Suppressor macrophage (primary cell): ENCODE measurements at places on chromosomes 12 and 14.

GRCh38 chr12:122048151-122048550 lies 26.5 kb downstream of the BCL7A start:
- DNase-seq, result no peak

DNA sequence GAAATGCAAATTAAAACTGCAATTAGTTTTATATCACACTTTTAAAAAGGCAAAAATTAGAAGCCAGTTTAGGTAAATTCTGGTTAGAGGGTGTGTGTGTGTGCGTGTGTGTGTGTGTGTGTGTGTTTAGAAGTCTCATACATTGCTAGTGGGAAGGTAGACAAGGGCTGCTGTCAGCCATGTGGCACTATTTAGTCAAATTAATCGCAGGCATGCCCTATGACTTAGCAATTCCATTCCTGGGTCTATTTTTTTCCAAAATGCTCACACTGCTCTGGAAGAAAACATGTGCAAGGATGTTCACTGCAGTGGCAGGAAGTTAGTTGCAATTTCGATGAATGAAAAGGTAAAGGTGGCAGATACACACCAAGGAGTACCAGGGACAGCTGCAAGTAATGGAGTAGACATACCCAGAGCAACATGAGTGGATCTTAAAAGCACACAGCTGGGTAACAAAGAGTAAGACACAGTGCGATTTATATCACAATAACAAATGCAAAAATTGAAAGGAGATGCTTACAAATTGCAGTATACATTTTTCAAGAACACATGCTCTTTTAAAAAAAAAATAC lies 11.6 kb downstream of the CAPZA3 start:
- no peak for DNase-seq

GRCh38 chr12:94205822-94206221 lies 57.4 kb downstream of the PLXNC1 start:
- DNase-seq, result no peak

GRCh38 chr12:99383258-99383657 lies 264.3 kb upstream of the GARIN6 start:
- no peak for DNase-seq

- DNase-seq, result peak; percentile 41
Observed at GRCh38 chr12:53101931-53102781, 1.1 kb upstream of the SOAT2 start.

DNA sequence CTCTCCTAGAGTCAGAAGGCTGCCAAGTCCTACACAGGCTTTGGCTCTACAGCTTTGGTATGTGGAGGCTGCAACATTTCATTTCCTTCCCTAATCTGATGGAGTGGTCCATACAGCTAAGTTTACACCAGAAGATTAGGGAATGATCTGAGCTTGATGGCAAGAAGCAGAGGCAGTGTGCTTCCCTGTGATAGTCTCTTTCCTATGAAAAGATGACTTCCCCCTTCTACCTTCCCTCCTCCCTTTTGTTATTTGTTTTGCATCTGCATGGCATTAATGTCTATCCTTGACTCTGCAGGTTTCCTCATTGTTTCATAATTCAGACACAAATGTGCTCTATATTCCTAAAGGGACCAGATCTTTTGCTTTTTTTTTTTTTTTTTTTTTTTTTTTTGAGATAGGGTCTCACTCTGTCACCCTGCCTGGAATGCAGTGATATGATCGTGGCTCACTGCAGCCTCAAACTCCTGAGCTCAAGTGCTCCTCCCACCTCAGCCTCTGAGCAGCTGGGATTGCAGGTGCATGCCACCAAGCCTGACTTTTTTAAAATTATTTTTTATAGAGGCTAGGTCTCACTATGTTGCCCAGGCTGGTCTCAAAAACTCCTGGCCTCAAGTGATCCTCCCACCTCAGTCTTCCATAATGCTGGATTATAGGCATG lies 76.3 kb downstream of the GRIP1 start:
- no peak for DNase-seq

GRCh38 chr14:65462411-65462810 lies 49.9 kb downstream of the FUT8 start:
- DNase-seq, result no peak

- no peak for DNase-seq
Observed at GRCh38 chr12:53749986-53750811, 1.6 kb downstream of the CISTR start.

DNA sequence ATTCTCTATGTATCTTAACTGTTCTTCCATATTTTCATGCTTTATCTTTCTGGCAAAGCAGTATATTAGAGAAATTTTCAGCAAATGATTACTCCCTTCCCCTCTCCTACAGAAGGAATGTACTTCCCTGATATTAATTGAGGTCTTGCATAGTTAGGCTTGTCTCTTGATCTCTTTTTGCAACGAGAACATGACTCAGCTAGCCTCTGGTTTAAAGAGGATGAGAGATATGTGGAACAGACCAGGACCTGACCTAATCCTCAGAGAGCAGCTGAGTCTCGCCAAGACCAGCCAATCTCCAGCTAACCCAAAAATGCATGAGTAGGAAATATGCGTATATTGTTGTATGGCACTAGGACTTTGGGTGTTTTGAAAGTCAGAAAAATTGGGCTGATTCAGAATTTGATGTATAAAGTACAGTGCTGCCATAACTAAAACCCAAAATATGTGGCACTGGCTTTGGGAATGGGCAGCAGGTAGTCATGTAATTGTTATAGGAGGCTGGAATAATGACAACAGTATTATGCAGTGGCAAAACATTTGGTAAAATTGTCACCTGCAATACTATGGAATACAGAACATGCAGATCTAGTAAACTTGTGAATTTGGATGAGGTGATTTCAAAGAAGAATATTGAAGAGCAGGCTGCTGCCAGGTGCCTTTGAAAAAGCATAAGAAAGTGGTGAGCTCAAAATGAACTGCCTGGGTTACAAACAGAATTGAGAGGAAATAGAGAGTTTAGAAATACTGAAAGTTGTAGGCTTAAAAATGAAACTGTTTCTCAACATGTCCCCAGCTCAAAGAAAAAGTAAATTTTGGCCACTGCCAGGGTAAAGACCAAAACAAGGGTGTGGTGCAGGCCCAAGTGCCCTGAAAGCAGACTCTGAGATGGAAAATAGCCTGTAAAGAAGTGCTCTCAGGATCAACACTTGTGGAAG lies 9.3 kb upstream of the USP15 start:
- peak; percentile 83 for DNase-seq

DNA sequence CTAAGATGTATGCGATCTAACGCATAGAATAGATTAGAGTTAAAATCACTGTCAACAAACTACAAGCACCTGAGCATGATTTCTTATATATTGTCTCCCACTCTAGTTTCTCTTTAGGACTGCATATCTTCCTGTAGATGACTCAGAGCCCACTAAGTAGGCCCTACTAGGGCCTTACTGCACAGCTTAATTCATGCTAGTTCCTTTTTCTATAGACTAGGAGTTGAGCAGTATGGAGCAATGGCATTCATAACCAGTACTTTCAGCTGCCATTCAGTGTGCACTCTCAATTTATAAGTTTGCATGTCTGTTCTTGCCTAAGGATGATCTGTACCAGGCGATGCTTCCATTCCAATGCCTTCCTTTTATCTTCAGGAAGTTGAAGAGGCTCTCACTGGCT lies 103.5 kb downstream of the METTL25 start:
- DNase-seq, result peak; percentile 2

GRCh38 chr14:44030831-44031383 lies 476.2 kb downstream of the FSCB start:
- DNase-seq, result no peak

GRCh38 chr14:34436118-34436905 lies 25.7 kb downstream of the SPTSSA start:
- peak; percentile 17 for DNase-seq

DNA sequence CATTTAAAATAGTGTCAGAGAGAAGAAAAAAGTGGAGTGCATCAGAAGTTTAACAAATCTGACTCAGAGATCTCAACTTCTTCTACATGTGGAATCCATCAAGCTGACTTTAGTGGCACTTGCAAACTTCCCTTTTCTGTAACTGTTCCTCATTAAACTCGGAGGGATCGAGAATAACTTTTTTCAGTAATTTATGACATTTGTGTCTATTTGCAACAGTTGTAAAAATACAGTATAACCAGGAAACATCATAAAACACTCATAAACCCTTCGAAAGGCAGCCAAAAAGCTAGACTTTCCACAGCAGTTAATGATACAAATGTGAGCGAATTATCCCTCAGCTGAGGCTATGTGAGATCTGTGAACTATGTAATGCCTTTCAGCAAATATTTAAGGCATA lies 1936.8 kb upstream of the SEL1L start:
- DNase-seq, result peak; percentile 12

DNA sequence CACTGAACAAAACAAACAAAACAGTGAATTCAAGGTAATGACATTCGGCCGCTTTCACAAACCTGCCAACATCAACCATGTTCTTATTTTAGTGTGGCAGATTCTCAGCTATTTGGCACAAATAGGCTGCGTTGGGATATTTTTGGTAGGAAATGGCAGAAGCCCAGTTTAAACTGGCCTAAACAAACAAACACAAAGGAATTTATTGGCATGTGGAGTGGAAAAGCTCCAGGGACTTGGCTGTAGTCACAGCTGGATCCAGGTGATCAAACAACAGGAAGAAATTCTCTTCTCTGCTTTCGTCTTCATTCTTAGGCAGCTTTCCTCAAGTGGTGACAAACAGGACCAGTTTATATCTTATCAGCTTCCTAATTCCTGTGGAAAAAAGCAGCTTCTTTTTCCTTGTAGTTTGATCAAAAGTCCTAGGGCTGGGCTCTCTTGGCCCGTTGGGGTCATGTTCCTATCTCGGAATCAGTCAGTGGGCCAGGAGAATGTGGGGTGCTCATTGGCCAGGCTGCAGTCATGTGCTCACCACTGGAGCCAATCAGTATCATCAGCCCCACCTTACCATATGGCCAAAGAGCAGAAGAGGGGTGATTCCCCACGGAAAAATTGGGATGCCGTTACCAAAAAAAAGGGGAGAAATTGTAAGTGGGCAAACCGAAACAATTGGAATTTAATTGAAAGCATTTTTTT lies 22.6 kb downstream of the C12orf75 start:
- DNase-seq, result no peak

DNA sequence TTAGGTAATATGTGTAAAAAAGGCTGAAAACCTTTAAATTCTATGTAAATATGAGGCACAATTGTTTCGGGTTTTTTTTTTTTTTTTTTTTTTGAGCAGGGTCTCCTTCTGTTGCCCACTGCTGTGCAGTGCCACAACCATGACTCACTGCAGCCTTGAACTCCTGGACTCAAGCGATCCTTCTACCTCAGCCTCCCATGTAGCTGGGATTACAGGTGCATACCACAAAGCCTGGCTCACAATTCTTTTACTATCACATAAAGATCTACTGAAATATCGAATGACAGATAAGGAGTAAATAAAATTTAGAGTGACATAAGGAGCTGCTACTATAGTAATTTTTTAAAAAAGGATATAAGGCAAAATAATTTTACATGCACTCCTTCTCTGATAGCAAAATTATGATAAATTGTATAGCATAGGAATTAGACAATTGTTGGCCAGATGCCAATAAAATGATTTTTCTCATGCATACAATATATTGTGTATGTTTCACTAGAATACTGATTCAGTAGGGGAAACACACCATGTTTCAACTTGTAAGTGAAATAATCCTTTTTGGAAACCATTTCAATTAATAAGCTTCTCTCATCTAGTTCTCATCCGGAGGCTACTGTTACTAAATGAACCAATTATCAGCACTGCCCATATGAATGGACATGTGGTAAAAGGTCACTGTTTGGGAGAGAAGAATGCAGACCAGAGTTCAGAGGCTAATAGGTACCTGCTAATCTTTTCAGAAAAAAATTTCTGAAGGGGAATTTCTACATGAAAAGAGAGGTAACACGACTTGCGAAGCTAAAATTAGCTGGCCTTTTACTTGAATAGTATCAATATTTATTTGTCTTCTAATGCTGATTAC lies 108.4 kb downstream of the PPP1R12A start:
- peak; percentile 6 for DNase-seq

DNA sequence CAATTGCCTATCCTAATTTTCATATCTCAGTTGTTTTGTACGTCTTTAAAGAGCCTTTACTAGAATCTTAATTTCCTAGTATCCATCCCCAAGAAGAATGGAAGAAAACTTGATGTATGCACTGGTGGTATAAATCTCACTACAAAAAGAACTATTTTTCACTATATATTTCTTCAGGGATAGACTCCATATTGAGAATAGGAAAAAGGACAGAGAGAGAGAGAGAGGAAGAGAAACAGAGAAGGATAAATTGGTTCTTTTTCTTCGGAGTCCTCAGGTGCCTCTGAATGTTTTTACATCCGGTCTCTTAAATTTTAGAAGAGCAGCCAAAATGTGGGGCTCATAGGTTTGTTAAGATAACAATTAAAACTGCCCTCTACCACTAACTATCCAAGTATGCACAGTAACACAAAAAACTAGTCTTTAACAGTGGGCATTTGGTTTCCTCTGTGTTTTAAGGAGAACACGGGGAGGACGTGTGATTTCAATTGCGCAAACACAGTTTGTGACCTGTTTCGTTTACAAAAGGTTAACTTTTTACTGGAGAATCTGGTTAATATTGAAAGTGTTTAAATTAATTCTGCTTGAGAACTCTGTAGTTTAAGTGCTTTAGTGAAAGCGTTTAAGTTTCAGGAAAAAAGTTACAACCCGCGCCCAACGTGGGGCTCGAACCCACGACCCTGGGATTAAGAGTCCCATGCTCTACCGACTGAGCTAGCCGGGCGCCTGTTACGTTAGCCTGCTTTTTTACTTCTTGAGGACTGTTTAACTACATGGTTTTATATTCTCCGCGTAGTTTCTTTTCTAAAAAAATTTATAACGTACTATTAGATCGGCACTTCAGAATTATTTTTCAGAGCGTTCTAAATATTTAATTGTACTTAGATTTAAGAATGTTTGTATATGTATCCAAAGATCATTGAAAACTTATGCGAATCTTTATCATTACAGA lies 5.1 kb upstream of the PSMA3 start:
- peak; percentile 85 for DNase-seq

DNA sequence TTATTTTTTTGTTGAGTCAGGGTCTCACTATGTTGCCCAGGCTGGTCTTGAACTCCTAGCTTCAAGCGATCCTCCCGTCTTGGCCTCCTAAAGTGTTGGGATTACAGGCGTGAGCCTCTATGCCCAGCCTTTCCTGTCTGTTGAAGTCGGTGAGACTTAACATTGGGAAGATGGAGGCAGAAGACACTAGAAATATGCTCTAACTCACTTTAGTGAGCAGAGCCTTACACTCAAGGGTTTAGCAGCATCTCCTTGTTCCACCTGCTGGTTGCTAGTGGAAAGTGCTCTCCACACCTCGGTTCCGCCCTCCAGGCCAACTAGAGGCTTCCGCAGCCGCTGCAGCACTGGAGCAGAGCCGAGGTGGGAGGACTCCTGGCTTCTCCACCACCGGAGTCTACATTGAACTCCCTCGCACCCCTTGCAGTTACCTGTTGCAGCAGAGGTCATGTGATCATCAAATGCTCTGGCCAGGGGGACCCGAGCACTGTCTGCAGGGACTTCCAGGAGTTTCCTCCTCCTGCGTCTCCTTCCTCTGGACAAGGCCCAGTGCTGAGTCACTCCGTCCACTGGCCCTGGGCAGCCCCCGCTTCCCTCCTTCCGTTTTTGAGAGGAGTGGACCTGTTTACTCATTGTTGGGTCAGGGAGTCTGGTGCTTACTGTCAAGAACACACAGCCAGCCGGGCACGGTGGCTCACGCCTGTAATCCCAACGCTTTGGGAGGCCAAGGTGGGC lies 9.4 kb upstream of the HVCN1 start:
- DNase-seq, result peak; percentile 93

- peak; percentile 1 for DNase-seq
Observed at GRCh38 chr12:79006306-79006705, 141.7 kb downstream of the SYT1 start.

GRCh38 chr14:74906925-74907521 lies 16.0 kb downstream of the RPS6KL1 start:
- DNase-seq, result no peak

GRCh38 chr12:77064896-77065360 lies 441 bp downstream of the E2F7 start:
- peak; percentile 8 for DNase-seq

- no peak for DNase-seq
Observed at GRCh38 chr12:21429994-21430393, 7.5 kb upstream of the PYROXD1 start.
